T1000 (cell line): ENCODE measurements at places on chromosomes 11 and 22.

GRCh38 chr11:102158164-102158735 is 48.0 kb downstream of the YAP1 start:
- no peak for DNase-seq

- no peak for DNase-seq
These were observed 1.3 kb upstream of the SSH3 start for GRCh38 chr11:67301951-67302516.

- DNase-seq = no peak
These were observed 135.2 kb downstream of the RRAS2 start for GRCh38 chr11:14223636-14224288.

DNA sequence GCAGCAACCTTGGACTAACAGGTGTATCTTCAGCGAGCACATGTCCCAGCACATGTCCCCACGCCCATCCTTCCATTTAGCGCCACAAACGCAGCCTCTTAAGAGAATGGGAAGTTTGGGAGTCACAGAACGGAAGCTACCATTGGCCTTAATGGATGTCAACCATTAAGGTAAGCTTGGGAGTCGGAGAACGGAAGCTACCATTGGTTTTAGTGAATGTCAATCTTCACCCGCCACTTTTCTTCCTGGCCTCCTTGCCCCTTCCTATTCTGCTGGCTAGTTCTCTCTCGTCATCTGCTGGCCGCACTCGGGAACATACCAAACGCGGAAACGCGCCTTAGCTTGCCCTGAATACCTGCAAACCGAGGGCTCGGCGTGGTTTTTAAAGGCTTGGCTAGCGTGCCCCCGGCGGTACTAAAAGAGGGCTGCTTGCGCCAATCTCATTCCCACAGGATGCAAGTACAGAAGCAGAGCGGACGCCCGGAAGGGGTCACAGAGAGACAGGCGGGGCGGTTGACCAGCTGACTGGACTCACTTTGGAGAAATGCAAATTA is 24.3 kb downstream of the GLYATL1 start:
- DNase-seq = no peak

DNA sequence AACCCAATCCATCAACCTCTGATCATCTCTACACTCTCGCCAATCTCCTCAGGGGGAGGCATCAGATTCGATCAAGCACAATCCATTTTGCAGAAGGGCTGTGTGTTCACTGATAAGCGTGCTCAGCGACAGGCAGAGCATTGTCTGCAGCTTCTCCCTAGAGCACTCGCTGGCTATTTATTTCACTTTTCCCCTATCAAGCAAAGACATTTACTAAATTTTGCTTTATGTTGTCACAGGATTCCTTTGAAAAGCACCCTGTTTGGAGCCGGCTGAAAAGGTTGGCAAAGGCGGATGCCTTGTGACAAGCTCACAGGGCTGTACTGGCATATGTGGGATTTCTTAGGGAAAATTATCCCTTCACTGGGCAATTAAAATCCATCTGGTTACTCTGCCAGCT is 1381.5 kb upstream of the TENM4 start:
- no peak for DNase-seq

DNA sequence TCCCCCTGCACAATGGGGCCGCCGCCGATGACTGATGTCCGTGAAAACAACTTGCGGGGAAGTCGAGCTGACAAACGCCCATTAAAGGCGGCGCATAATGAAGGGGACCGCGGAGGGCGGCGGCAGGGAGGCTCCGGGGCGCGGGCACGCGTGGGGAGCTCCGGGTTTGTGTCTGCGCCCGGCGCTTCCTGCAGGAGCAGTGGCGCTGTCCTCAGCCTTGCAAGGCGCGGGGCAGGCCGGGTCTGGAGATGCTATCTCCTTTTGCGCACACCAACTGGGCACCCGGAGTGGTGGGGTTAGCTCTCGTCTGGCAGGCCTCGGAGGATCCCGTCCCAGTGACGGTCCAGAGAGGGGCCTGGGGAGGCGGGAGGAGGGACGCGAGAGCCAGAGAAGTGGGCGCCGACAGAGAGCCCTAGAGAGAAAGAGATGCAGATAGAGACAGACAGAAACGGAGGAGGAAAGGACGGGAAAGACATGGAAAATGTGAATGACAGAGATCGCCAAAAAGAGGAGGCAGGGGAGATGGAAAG is 390 bp upstream of the FGF3 start:
- no peak for DNase-seq

DNA sequence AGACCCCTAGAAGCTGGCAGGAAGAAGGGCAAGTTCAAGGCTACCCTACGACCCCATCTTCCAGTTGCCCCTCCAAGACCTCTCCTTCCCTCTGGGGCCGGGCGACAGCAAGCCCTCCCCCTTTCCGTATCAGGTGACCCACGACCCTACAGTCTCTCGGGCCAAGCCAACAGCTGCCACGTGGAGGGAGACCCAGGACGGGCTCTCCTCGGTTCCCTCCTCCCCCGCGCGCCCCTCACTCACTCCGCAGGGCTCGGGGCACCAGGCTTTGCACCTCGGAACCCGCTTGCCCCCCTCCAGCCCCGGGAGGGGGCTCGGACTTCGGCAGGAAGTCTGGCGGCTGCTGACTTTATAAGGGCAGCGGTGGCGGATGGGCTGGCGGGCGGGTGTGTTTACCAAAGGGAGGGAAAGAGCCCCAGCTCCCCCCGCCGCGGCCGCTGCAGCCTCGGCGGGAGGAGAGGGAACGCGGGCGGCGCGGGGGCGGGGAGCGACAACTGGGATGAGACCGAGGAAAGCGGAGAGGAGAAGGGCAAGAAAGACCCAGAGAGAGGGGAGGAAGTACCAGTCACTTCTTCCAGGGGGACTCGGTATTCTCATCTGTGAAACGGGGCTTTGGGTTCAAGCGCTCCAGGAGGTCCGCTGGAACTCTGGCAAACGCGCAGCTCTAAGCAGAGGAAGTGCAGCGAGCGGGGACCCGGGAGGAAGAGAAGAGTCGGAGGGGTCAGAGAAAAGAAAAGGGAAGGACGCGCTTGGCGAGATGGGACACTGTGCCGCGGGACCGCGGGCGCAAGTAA is 767 bp downstream of the SLC43A1 start:
- no peak for DNase-seq

DNA sequence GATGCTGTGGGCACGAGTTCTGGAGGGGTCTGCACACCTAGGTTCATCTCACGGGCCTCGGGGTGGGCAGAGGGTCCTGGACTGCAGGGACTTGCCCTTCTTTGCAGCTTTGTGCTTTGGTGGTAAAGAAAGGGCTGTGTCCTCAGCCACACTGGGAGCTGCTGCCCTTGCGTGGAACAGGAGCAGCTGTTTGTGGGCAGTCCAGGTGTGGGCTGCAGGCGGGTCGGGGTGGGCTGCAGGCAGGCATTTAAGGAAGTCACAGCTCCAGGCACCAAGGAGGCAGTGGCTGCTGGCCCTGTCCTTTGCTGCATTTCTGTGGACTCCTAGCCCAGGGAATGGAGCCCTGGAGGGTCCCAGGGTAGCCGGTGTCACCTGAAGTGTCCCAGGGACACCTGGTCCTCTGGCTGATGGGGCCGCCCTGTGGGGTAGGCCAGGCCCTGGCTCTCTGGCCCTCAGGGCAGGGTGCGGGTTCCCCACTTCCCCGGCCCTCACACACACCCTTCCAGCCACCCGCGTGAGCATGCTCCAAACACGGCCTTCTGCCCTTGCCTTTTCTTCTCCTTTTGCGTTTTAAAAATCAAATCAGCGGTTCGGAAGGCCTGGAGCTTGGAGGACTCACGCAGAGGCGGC is 1240.3 kb downstream of the BRD1 start:
- DNase-seq = no peak

GRCh38 chr22:36348760-36349159 is 39.0 kb downstream of the MYH9 start:
- DNase-seq = no peak

GRCh38 chr11:27255447-27255828 is 107.6 kb downstream of the CCDC34 start:
- no peak for DNase-seq

DNA sequence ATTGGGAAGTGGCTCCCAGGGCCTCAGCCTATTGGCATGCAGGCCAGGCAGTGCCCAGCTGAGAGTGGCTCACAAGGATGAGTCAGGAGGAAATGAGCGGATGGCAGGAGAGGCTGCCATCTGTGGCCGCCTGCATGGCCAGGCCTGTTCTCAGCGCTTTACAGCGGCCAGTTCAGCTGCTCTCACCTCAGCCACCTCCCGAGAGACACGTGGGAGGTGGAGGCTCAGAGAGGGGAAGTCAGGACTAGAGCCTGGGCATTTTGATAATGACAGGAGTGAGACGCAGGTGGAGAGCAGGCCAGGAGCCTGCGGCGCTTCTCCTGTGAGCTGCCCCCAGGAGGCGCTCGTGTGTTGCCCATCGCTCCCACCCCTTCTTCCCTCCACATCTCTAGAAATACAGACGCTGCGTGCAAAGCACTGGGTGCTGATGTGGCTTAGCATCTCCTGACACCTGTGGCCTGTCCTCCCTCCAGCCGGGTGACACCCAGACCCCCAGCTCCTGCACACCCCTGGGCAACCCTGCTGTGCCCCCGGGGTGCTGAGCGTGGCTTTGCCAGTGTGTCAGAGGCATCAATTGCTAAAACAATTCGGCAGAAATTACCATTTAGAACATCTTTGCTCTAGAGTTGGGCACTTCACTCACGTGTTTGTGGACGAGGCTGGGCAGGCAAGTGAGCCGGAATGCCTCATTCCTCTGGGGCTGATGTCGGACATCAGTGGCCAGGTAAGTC is 21.4 kb upstream of the PANX2 start:
- DNase-seq = no peak
